ENCODE measurements at places on chromosomes 13 and 19. TPM values are rescaled to one million over a fixed set of nuclear protein-coding genes. Genes with fewer than 3 reads are reported as not detected.

HCN2 gene
- polyA plus RNA-seq, result 4.7 TPM

MCEMP1 gene
- polyA plus RNA-seq, result not detected

TNFRSF19 gene
- 2.3 TPM for polyA plus RNA-seq

HRC gene
- polyA plus RNA-seq, result not detected

UBE2L5 gene
- not detected for polyA plus RNA-seq

PTGIR gene
- not detected for polyA plus RNA-seq

RNF225 gene
- not detected for polyA plus RNA-seq

KLK10 gene
- not detected for polyA plus RNA-seq

SMIM24 gene
- polyA plus RNA-seq, result not detected

MBOAT7 gene
- polyA plus RNA-seq, result 19.0 TPM

URAD gene
- polyA plus RNA-seq, result not detected

FOXA3 gene
- not detected for polyA plus RNA-seq

ZNF560 gene
- 0.61 TPM for polyA plus RNA-seq

RXFP2 gene
- not detected for polyA plus RNA-seq

ZNF57 gene
- polyA plus RNA-seq, result 3.0 TPM

KL gene
- 0.09 TPM for polyA plus RNA-seq

CYP2F1 gene
- not detected for polyA plus RNA-seq

ZNF569 gene
- 27.4 TPM for polyA plus RNA-seq

GNA15 gene
- polyA plus RNA-seq, result not detected

HSPH1 gene
- 97.4 TPM for polyA plus RNA-seq

PRR12 gene
- polyA plus RNA-seq, result 1.2 TPM

SIRT2 gene
- polyA plus RNA-seq, result 102 TPM

MADCAM1 gene
- 0.22 TPM for polyA plus RNA-seq

RYR1 gene
- polyA plus RNA-seq, result 0.44 TPM

APOE gene
- 9.8 TPM for polyA plus RNA-seq

DENND1C gene
- polyA plus RNA-seq, result not detected

MISP3 gene
- 3.7 TPM for polyA plus RNA-seq

LGI4 gene
- 0.63 TPM for polyA plus RNA-seq

STARD13 gene
- 0.05 TPM for polyA plus RNA-seq

SYNE4 gene
- polyA plus RNA-seq, result 0.19 TPM

ZNF628 gene
- 0.68 TPM for polyA plus RNA-seq

ZNF554 gene
- 24.0 TPM for polyA plus RNA-seq

ELAVL3 gene
- polyA plus RNA-seq, result 38.7 TPM

SRRM5 gene
- not detected for polyA plus RNA-seq

MEF2B gene
- polyA plus RNA-seq, result not detected

APOC1 gene
- not detected for polyA plus RNA-seq

DPP9 gene
- polyA plus RNA-seq, result 11.7 TPM

STOML3 gene
- polyA plus RNA-seq, result not detected

COL4A2 gene
- 38.7 TPM for polyA plus RNA-seq

RSPH6A gene
- polyA plus RNA-seq, result not detected

ZNF491 gene
- 29.8 TPM for polyA plus RNA-seq

LILRA1 gene
- not detected for polyA plus RNA-seq

ZDHHC20 gene
- polyA plus RNA-seq, result 42.7 TPM

MAB21L1 gene
- polyA plus RNA-seq, result 0.28 TPM

CDX2 gene
- polyA plus RNA-seq, result not detected

FFAR2 gene
- not detected for polyA plus RNA-seq

CERS1 gene
- polyA plus RNA-seq, result 21.7 TPM

Measured in neural cell (in vitro differentiated cells).